ENCODE measurements at places on chromosomes 7 and 10.

- DNase-seq = no peak
Observed at GRCh38 chr7:152522571-152523067, 86.8 kb upstream of the KMT2C start.

- DNase-seq = no peak
Observed at GRCh38 chr7:100641463-100641859, at the start of gene TFR2. TSS of gene TFR2 (minus strand) at chr7:100641552. CDS start at chr7:100641509, 43 bp downstream.

DNA sequence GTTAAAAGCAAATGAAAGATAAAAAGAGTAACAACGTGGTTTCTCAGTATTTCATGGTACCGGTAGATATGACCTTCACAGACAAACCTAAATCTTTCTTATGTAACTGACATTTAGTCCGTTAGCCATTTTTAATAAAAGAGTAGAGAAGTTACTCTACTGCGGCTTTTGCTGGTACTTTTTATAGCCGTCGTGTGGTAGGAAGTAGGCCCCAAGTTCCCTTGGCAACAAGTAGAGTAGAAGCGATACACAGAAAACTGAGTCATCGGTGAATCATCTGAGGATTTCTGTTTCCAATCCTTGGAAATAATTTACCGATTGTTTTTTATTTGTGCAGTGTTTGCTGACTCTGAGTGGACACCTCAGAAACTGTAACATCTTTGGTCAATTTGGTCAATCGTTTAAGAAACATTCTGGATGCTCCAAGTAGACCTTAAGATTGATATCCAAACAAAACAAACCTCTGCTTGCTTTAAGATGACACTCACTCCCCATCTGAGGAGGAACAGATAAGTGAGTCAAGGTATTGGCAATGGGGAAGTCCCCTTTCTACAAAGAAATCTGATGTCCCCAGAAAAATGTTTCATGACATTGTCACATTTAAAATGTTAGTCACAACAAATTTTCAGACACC lies 63.9 kb upstream of the AHR start:
- no peak for DNase-seq

- no peak for DNase-seq
Observed at GRCh38 chr7:102473271-102473991, 5.3 kb downstream of the POLR2J start.

DNA sequence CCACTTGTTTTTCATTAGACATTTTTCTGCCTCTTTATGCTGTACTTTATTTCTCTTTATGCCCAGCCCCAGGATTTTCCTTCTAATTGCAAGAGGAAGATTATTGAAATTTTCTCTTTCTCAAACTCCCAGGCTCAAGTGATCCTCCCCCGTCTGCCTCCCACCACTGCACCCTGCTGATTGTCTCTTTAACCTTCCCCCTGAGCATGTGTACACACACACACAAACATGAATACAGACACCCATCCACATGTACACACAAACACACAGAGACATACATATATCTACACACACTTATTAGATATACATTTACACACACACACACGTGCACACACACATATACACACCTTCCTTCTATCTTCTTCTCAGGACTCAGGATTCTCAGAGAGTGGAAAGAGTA lies 37.3 kb upstream of the MAP3K8 start:
- DNase-seq = no peak

Measured in neuronal stem cell (in vitro differentiated cells).